Head of caudate nucleus (tissue), 42 donors: ENCODE measurements at places on chromosomes 7 and 10.

GRCh38 chr7:145082366-145083161 lies 246.7 kb upstream of the TPK1 start:
- DNase-seq = no peak

DNA sequence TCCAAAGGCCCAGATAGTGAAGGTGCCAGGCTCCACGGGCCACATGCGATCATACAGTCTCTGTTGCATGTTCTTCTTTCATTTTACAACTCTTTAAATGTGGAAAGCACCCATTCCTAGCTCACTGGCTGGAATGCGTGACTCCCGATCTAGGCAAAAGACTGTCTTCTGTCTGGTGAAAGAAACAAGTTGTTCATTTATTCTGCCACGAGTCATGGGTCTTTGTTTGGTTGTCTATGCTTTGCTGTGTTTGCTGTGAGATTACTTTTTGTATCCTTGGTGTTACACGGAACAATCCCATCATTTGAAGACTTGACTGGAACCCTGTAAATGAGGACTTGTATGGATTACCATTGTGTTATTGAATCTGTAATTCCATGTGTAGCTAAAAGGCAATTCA lies 41.9 kb downstream of the NPVF start:
- DNase-seq = no peak

DNA sequence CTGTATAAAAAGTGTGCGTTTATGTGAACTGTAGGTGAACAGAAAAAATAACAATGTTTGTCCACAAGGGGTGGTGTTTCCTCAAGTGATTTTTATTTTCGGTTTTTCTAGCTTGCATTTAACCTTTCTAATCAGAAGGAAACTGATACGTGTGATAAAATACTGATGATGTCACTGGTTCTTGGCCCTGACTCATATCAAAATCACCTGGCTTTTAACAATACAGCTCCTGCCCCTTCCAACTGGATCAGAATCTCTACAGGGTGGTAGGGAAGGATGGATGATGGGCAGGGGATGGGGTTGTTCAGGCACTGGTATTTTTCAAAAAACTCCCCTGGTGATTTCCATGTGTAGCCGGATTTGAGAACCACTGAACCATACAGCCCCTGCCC lies 10.9 kb downstream of the NPFFR1 start:
- no peak for DNase-seq

DNA sequence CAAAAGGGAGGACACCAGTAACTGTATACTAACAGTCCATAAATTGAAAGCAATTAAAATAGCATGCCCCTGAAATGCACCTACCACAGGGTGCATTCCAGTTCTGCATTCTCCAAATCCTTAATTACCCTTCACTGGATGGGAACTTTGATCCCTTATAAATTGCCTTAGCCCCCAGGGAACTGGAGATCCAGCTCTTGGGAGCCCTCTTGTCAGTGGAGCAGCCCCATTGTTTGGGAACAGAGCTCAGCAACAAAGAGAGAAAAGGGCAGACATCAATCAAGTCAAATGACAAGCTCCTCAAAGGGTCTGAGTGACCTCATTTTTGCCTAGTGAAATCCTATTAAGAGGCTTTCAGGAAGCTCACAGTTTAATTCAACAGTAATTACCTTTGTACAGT lies 472.6 kb downstream of the XPNPEP1 start:
- DNase-seq = no peak

GRCh38 chr7:105806592-105807447 lies 69.6 kb downstream of the ATXN7L1 start:
- DNase-seq = peak; percentile 30
